ENCODE measurements at places on chromosomes 6 and 20.
A peak's percentile ranks its signal among the peaks of the same experiment; 100 is the strongest.

GRCh38 chr6:127554435-127555006, 22.5 kb upstream of the C6orf58 start:
- peak; percentile 41 for DNase-seq

DNA sequence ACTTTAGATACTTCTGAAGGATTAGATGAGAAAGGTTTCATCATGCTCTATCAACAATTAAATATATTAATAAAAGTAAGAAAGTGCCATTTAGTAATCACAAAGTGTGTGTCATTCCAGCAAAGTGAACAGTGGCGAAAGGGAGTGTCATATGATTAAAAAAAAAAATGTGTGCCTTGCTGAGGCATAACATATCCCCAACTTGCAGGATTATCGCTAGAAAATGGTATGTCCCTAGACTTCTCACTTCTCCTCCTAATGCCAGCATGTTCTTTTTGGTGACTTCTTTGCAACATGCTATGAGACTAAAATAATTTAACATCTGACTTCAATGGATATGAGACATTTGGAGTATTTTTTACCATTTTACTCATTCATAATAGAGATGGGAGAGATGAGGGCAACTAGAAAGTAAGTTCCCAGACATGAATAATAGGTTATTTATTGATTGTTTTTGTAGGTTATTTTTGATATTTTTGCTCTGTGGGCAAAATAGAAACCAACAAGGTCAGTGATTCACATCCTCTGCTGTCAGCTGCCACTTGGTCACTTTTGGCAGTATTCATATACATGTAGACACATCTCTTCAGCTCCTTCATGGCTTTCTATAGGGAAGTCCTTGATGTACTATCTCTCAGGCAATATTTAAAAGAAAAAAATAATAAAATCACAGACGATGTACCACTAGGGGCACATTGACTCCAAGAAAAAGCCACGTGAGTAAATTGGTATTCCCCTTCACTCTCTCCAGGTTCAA, 370.1 kb downstream of the BMP2 start:
- no peak for DNase-seq

- peak; percentile 67 for DNase-seq
Measured at GRCh38 chr6:105757512-105758200, 328.5 kb upstream of the PRDM1 start.

- no peak for DNase-seq
Measured at GRCh38 chr20:14235355-14235754, 102.1 kb downstream of the FLRT3 start.

DNA sequence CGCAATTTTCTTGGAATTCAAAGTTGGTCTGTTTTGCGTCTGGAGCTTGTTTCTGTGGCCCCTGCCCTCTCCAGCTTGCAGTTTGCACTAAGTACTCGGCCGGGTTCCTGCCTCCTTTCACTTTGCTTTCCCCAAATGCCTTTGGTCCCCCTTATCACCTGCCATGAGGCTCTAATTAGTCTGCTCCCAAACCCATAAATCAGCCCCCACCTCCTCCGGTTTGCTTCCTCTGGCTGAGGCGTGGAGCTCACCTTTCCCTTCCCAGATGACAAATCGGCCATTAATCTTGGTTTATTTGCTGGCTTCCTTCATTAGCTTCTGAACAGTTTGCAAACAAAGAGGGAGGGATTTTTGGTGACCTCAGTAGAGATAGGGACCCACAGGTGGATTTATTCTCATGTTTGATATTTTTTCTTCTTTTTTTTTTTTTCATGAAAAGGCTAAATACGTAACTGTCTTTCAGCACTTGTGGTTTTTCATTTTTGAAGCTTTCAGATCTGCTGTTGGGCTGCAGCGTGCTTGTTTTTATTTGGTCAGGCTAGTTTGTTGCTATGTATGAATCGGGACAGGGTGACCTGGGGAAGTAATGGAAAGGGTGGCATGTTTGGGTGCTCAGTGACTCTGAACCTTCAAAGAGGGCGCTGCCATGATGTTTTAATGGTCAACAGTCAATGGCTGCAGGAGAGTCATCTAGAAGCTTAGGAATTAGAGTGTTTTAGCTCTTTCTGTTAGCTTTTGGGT, 121.7 kb upstream of the JAG1 start:
- peak; percentile 39 for DNase-seq

- DNase-seq: no peak
Measured at GRCh38 chr6:57190140-57190539, 18.0 kb downstream of the BAG2 start.

GRCh38 chr6:2028457-2029038, 216.9 kb downstream of the GMDS start:
- DNase-seq: peak; percentile 56

GRCh38 chr6:38169977-38170526, 350.5 kb downstream of the ZFAND3 start:
- peak; percentile 81 for DNase-seq

- no peak for DNase-seq
Measured at GRCh38 chr20:46985671-46986070, 91.0 kb downstream of the EYA2 start.

GRCh38 chr6:26366504-26366903, 1.5 kb downstream of the BTN3A2 start:
- no peak for DNase-seq

GRCh38 chr6:64254558-64254957, 619.0 kb downstream of the PHF3 start:
- no peak for DNase-seq

GRCh38 chr6:30542404-30542725, 13.9 kb downstream of the GNL1 start:
- no peak for DNase-seq

DNA sequence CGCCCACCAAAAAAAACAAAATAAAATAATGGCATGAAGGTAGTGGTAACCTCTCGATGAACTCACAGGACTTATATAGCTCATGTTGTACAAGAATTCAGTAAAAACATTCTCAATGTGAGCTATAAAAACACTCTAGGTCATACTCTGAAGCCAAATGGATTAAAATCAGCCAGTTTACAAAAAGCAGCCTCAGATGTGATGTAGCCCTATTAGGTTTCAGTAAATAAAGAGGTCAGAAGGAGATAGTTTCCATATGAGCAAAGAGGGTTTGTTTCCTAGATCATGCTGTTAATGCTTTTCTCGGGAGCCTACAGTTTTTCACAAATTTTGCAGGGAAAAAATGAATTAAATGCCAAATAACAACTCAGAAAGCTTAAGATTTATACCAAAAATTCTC, 319.5 kb upstream of the HSF2 start:
- no peak for DNase-seq

GRCh38 chr20:17021481-17021880, 205.4 kb upstream of the PCSK2 start:
- no peak for DNase-seq

GRCh38 chr6:105492706-105493673, 90.1 kb upstream of the PREP start:
- no peak for DNase-seq

- DNase-seq: no peak
Measured at GRCh38 chr6:37272834-37273566, 15.1 kb upstream of the TMEM217 start.

GRCh38 chr6:82775361-82775760, 290.3 kb downstream of the UBE3D start:
- no peak for DNase-seq

Measured in NCI-H774 (cell line).